ENCODE measurements at places on chromosomes 7 and 10.
A peak's percentile ranks its signal among the peaks of the same experiment; 100 is the strongest.

GRCh38 chr7:90119178-90119971, 34.9 kb upstream of the STEAP1 start:
- no peak for DNase-seq

- DNase-seq = no peak
These were observed 19.1 kb upstream of the GJD4 start for GRCh38 chr10:35585903-35586535.

- no peak for DNase-seq
These were observed 166.1 kb downstream of the PRKAG2 start for GRCh38 chr7:151710646-151711434.

GRCh38 chr7:19783541-19783940, 10.1 kb upstream of the TMEM196 start:
- DNase-seq = no peak

DNA sequence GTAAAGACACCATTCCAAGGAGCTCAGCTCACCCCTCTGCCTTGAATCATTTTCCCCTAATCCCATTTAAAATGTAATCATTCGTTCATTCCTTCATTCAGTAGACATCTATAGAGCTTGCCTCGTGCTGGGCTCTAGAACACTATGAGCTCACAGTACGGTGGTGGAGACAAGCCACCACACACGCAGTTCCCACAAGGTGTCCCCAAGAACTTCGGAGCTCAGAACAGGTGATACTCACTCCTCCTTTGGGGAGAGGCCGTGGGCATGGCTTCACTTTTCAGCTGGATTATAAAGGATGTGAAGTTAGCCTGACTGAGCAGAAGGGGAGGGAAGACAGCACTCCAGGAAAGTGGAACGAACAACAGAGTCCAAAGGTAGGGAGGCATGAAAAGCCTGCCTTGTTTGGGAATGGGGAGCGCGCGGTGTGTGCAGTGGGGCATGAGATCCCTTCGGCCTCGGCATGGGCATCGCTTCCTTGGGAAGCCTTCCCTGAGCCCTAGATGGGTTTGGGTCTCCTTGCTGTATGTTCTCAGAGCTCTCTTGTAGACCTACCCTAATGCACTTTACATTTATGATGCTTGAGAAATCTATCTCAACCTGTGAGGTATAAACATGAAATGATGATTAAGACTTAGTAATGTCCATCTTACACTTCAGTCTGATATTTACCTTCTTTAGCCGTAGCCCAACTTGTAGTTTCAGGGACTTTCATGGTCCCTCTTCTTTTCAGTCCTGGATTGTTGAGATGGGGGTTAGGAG, 809 bp upstream of the OGA start:
- peak; percentile 41 for DNase-seq

GRCh38 chr7:47247132-47247531, 334.8 kb downstream of the TNS3 start:
- no peak for DNase-seq

DNA sequence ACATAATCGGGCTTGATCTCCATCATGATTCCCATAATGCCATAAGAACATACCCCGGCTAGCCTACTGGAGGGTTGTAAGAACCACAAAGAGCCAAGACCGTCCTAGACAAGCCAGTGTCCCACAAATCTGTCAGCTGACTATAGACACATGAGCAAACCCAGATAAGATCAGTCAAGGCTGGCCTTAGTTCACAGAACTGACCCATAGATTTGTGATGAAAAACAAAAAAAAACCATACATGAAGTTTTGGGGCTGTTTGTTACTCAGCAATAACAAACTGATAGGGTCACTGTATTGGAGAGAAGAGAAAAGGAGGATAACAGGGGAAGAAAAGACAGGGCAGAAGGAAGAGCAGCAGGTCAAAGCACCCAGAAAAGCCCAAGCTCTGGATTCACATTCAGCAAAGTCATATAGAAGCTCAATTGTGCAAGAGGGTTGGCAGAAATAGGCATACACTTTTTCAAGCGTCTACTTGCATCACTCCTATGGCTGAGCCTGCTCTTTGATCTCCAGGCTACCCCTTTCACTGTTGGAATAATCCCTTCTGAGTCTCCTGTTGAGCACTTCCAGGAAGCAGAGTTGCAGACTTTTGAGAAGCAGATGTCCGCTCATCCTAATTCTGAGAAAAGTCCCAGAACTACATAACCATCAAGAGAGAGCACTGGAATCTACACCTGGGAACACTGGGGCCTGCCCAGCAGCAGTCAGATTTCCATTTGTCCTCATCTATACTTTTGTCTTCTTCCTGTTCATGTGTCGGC, 122.0 kb upstream of the HABP2 start:
- DNase-seq = no peak

DNA sequence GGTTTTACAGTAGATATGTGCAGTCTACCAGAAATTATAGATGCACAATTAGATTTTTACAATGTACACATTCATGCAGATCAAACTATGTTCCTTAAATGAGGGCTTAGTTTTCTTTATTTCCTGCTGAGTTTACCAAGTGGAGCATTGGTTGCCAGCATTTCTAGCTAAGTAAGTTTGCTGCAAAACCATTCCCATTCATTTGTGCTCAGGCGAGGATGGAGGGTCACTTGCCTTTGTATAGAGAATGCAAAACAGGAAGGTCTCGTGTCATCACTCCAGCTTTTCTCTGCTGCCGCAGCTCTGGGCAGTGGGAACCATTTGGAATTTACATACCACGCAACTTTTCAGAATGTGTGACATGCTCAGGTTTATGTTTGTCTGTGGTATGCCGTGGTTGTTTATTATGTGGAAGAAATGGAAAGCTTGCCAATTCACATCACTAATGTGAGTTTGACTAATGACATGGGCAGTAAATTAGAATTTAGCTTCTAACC, 198.6 kb downstream of the TRIL start:
- DNase-seq = no peak

- DNase-seq = no peak
These were observed 108.2 kb downstream of the PTPN20 start for GRCh38 chr10:47019155-47020145.

DNA sequence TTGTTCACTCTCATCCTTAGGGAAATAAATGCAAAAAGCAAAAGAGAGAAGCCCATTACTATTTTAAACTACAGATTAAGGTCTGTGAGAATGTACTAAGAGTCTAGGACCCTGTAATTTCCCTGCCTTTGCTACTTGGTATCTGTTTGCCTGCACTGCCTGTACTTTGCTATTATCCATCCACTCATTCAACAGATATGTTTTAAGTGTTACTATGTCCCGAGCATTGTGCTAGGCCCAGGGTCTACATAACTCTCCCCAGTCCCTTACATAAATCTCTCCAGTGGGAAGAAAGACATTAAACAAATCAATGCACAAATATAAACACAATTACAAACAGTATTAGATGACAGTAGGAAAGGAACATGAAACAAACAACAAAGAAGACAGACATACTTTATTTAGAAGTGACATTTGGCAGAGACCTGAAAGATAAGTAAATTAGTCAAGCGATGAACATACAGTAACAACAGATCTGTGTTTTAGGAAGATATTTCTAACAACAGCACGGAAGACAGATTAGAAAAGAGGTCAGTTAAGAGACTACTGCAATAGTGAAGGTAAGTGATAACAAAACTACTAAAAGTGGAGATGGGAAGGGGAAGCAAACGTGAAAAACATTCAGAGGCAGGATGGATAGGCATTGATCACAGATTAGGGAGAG, 30.0 kb downstream of the ZNF800 start:
- DNase-seq = no peak

DNA sequence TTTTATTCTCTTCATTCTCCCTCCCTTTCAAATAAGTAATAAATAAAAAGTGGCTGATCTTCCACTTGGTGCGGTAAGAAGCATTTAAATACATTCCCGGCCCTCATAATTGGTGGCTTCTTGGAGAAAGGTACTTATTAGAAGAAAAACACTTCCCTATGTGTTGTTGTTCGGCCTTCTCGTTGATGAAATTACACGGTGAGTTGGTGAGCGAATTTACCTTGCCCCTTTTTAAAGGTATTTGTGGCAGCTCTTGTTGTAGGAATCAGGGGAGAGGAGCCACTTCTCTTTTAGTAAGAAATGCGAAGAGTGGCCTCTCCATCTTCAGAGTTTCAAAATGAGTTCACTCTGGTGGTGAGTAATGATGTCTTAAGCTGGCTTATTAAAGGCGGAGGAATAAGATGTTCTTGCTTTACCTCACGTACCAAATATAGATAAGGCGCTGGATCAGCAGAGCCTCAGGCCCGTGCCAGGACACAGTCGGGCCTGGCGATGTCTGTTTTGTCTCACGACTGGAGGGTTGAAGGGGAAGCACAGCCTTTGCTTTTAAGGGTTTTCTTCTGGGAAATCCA, 135.9 kb downstream of the CUX1 start:
- no peak for DNase-seq

GRCh38 chr10:19908991-19909696, 92.9 kb downstream of the PLXDC2 start:
- no peak for DNase-seq

DNA sequence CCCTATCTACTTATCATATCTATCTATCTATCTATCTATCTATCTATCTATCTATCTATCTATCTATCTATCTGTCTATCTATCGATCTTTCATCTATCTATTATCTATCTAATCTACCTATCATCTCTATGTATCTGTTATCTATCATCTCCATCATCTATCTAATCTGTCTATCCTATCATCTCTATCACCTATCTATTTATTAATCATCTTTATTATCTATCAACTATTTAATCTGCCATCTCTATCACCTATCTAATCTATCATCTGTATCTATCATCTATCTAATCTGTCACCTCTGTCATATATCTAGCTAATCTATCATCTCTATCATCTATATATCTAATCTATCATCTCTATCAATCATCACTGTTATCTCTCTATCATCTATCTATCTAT, 736.3 kb downstream of the TYW1 start:
- DNase-seq = no peak

GRCh38 chr10:58784361-58784760, 271.7 kb downstream of the BICC1 start:
- no peak for DNase-seq

DNA sequence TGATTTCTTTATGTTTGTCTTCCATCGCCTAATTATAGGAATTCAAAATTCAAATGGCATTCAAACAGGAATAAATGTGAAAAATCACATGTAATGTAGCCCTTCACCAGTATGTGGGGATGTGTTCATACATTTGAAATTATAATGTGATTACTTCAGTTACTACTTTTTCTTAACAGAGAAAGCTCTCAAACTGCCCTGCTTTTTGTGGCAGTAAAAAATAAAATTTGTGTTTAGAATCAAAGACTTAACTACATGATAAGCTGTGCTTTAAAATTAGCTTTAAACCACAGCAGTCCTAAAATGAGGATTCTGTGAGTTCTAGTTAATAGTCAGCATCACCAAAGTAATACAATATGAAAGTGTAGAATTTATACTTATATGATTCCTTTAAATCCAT, 7.8 kb upstream of the HERC4 start:
- no peak for DNase-seq

DNA sequence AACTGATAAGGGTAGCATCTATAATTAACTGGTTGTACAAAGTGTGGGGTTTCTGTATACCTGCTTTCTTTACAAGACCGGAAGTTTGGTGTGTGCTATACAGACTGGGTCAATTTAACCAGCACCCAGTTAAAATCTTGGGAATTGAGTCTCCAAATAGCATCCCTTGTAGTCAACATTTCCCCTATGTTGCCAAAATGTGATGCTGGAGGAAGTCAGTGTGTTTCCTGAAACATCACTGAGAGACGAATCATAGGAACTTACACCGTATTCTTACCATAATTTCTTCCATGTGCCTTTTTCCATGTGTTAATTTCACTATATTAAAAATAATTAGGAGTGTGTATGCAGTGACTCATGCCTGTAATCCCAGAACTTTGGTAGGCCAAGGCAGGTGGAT, 1.7 kb downstream of the AKR1C4 start:
- DNase-seq = no peak

- no peak for DNase-seq
These were observed 243.9 kb upstream of the POT1 start for GRCh38 chr7:125173571-125173970.

- DNase-seq = peak; percentile 16
These were observed 142.4 kb downstream of the ADCY1 start for GRCh38 chr7:45716380-45717203.

GRCh38 chr10:71656220-71656619, 63.4 kb downstream of the C10orf105 start:
- no peak for DNase-seq

DNA sequence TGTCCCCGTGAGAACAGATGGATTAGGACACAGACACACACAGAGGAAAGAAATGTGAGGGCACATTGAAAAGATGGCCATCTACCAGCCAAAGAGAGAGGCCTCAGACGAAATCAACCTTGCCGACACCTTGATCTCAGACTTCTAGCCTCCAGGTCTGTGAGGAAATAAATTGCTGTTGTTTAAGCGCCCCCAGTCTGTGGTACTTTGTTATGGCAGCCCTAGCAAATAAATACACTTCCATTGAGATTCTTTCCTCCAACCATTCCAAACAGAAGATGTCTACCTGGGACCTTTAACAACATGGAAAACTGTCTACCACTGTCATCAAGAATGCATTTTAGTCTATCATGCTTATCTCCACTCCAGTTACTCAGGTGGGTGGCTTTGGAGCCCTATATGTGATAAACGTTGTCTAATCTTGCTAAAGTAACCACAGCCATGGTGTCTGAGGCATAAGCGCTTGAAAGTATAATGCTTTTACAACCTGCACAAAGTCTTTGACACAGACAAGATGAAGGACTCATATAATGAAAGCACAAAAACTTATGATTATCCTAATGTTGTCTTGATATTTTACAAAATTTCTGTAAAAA, 244.3 kb downstream of the MTERF1 start:
- no peak for DNase-seq

DNA sequence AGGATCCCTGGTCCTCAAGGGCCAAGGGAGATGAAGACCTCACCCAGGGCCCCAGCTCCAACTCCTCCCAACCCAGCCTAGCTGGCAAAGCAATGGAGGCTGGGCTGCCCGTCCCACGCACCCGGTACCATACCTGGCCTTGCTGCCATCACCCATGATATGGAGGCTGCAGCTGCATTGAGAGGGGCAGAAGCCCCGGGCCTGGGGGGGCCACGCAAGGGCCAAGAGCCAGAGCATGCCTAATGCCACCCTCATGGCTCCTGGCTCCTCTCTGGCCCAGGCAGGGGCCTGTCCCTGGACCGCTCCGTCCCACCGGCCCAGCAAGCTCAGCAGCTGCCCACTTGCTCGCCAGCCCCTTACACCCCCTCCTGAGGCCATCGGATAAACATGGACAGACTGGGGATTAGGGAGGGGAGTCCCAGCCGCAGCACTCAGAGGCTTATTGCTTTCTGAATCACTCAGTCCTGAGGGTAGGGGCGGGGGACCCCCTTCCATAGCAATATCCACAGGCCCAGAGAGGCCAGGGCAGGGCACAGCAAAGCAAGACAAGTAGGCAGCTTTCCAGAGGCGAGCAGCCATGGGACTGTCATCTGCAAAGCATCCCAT, at the start of gene LRIT1:
LRIT1 (minus strand) TSS at position 362 of the 606 bp plus-strand sequence; CDS start at position 255, 107 bp downstream.
- DNase-seq = no peak

- DNase-seq = no peak
These were observed 50.6 kb downstream of the VPS41 start for GRCh38 chr7:38858259-38858884.

DNA sequence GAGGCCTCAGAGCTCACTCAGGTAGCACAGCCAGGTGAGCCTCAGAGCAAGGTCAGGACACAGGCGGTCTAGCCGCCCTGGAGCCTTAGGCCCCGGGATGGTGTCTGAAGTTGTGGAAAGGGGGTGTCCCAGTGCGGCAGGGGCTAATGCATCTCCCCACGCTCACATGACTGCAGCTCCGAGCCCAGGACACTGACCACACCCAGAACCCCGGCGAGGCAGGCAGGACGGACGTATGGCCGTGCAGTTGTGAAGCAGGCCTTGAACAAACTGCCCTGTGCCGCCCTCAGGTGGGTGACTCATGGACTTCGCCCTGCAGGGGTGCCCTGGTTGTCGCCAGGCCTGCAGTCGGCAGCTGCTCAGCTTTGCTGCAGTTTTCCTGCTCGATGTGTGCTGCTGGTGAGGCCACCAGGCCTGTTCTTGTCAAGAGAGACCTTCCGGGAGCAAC, 5.0 kb upstream of the PRKAR1B start:
- no peak for DNase-seq
